Ureter (tissue), 1 donor: ENCODE measurements at places on chromosomes 2 and 18. TPM values are rescaled to one million over a fixed set of nuclear protein-coding genes. Genes with fewer than 3 reads are reported as not detected.

Gene GAL3ST2
- 0.47 TPM for total RNA-seq

DNA sequence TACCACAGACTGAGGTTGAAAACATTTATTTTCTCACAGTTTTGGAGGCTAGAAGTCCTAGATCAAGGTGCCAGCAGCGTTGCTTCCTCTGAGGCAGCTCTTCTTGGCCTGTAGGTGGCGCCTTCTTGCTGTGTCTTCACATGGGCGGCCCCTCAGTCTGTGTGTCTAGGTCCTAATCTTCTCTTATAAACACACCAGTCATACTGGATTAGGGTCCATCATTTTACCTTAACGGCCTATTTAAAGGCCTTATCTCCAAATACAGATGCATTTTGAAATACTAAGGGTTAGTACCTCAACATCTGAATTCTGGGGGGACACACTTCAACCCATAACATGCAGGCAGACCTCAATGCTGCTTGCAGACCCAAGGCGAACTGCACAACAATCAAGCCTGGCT is 4.4 kb upstream of the RMC1 start:
- DNase-seq, result peak; percentile 57

Gene METTL4
- total RNA-seq, result 12.9 TPM

GRCh38 chr2:857937-858336 is 92.7 kb upstream of the SNTG2 start:
- peak; percentile 29 for DNase-seq

Gene NEB
- total RNA-seq, result 2.5 TPM

DNA sequence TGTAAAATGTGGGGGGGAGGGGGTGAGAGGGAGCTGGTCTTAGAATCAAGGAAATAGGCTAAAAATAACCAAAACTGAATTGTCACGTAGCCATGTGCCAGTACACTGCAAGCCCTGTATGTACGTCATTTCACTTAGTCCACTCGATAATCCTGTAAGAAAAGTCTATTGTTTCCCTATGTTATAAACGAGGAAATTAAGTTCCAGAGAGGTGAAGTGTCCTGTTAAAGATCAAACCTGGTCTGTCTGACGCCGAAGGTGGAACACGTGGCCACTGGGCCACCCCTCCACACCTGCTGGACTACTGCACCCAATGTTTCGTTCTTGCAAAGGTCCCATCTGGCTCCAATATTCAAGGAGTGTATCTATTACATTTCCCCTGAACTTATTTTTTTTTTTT is 29.6 kb downstream of the TFCP2L1 start:
- no peak for DNase-seq

Gene SERPINB2
- not detected for total RNA-seq

Gene PJVK
- 5.8 TPM for total RNA-seq

DNA sequence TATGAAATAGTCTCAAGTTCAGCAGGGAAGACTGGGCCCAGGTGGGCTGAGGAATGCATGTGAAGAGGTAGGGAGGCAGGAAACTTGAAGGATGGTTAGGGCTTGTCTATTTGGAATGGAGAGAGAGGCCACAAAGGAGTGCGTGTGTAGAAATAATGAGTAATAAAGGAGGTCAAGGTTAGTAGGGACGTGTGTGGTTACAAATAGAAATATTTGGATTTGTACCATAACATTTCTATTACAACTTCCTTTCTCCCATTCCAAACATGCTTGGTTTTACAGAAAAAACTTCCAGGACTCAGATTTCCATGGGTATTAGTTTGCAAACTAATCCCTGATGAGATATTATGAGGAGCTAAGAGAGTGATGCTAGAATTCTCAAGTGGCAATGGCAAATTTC is 280.6 kb downstream of the NCKAP5 start:
- no peak for DNase-seq

DNA sequence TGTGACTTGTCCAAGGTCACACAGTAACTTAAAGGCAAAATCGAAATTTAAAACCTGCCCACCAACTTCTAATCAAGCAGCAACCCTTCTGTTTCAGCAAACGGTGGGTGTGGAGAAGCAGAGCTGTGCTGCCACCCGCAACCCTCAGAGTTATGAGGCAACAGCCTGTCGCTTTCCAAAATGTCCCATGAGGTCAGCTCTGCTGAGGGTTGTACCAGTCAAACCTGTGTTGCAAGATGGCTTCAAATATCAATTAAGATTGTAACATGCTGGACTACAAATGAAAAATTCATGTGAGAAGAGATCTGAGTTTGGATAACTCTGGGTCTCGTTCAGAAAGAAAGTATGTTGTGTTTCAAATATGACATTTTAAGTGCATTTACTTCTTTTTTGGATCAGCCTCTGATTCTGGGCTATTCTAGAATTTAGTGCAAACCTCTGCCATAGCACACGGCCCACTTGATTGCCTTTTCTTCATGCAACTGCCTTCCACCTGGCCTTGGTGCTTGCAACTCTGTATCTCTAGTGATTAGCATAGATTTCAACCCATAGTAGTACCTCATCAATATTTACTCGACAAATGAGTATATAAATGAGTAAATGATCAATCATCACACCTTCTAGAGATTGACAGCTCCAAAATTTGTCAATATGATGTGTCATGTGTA is 69.3 kb downstream of the TIMM21 start:
- DNase-seq, result peak; percentile 73

Gene SCN3A
- 0.83 TPM for total RNA-seq

GRCh38 chr2:64846177-64846576 is 143.0 kb upstream of the SLC1A4 start:
- no peak for DNase-seq

DNA sequence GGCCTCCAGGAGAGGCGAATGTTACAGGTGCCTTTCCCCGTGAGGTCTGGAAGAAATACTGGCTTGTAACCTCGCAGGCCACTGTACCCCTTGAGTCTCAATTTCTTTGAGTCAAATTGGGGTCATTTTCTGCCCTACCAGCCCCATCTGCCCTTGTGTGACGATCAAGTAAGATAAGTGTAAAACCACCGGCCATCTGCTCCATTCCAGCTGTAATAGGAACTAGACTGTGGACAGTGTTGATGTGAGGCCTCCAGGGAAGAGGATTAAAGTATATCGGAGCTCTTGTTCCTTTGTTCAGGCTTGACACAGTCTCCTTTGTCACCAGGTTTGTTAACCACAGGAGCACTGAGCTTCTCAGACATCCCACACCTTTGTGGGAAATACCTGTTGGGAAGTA is 65.6 kb downstream of the MRPS9 start:
- DNase-seq, result no peak

- no peak for DNase-seq
These were observed 18.5 kb downstream of the B3GNT7 start for GRCh38 chr2:231413921-231414476.

GRCh38 chr2:2942906-2943305 is 434.7 kb downstream of the EIPR1 start:
- DNase-seq, result no peak
